ENCODE measurements at places on chromosomes 16 and 17.

- no peak for DNase-seq
Observed at GRCh38 chr17:30326809-30327208, 7.0 kb downstream of the TMIGD1 start.

- no peak for DNase-seq
Observed at GRCh38 chr16:65038100-65038499, 83.8 kb downstream of the CDH11 start.

DNA sequence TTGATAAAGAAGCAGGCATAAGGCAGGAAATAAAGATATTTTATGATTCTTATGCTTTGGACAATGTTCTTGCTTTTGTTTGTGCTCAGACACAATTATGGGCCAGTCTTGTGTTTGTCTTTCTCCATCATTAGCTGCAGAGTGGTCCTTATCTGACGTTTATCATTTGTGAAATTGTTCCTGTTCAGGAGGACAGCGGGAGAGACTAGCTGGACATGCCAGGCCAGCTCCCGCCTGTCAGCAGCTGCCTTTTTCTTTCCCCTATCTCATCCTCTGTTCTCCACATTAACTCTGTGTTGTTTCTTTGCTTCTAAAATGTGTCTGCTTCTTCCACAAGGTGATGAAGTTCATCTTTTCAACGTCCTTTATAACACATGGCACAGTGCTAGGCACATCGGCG is 333.5 kb downstream of the NPIPA8 start:
- DNase-seq = no peak

GRCh38 chr17:57892146-57892819 is 42.4 kb upstream of the MRPS23 start:
- DNase-seq = peak; percentile 93

DNA sequence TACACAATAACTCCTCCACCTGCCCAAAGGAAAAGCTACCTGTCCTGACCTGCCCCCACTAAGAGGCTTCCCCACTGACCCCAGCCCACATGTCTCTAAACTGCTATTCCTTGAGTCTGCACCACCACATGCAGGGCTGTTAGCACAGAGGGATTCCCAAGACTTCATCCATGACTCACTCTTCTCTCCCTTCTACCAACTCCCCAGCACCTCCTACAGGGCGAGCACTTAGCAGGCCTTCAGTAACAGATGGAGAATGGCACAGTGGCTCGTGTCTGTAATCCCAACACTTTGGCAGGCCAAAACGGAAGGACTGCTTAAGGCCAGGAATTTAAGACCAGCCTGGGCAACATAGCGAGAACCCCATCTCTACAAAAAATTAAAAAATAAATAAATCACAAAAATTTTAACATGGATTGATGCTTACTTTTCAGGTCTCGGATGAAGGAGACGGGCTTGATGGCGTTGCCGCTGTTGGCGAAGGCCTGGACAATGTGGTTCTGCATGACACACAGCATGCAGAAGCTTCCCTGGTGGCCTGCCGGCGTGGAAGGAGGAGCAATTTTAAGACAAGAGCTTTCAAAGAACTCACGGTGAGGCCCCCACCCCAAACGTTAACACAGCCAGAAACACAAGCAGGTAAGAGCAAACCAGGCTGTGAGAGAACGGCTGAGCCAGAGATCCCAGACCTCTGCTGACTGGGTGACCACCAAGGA is 12.0 kb downstream of the USP36 start:
- peak; percentile 23 for DNase-seq

- DNase-seq = peak; percentile 60
Observed at GRCh38 chr17:72631568-72631948, 460.9 kb downstream of the SLC39A11 start.

DNA sequence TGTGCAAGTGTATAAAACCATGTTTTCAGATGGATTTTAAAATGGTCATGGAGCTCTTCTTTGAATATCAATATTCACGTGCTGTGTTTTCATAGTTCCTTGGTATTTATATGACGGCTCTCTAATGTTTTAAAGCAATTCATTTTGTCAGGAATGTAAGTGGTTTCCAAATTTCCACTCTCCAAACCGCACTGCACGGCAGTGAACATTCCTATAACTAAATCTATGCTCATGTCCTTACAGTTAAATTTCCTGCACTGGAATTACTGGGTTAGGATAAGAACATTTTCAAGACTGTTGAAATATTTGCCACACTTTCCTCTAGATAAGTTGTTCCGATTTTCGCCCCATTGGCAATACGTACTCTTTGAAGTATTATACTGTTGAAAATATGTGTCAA is 398.9 kb downstream of the PMP22 start:
- no peak for DNase-seq

GRCh38 chr16:23930791-23931190 is 95.0 kb downstream of the PRKCB start:
- DNase-seq = no peak

DNA sequence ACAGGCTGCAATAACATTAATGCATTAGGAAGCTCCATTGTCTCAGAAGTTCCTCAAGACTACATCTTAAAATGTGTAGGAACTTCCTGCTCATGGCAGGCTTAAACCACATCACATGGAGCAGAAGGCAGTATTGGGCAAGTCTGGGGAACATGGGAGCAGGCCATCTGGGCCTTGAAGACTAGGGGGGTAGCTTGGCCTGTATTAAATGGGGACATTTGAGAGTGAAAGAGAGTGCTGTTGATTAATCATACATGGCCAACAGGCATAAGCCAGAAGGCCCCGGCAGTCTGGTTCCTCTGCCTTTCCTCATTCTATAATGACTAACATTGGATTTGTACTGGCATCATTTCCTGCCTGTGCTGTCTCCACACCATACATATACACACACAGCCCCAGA is 25.2 kb upstream of the SLC5A11 start:
- no peak for DNase-seq

GRCh38 chr17:70945386-70945785 is 776.1 kb downstream of the KCNJ2 start:
- DNase-seq = no peak

DNA sequence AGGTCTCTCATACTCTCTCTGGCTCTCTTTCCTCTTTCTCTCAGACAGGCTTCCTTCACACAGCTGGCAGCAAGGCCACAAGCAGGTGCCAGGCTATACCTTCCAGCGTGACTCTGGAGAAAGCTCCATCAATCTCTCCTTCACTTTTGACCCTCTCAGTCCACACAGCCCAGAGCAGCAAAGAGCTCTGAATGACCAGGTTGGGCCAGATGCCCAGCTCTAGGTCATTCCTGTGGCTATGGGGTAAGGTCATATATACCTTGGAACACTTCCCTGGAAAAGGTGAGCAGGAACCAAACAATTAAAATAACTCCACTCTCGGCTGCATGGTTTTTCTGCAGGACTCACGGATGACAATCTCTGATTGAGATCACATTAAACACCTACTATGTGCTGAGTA is 8.8 kb downstream of the ADAP2 start:
- no peak for DNase-seq

DNA sequence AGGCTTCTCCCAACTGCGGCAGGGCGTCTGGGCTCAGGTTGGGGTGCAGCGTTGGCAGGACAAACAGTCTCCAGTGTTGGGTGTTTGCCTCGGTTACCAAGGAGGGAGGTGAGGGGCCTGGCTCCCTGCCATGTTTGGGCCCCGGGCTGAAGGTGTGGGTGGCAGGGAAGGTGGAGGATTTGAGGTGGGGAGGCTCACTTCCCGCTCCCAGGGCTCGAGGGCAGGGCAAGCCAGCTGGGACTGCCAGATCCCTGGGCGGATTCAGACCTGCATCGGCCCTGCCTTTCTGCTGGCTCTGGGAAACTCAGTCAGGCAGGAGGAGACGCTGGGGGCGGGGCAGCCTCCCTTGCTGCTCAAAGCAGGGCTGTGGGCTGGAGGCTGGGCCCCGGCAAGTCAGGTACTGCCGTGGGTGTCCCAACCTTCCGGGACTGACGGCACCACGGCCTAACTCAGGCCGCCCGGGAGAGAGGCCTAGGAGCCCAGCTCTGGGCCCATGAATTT is 31.3 kb upstream of the KRT17 start:
- DNase-seq = peak; percentile 98

GRCh38 chr16:68776821-68777485 is 39.9 kb downstream of the CDH1 start:
- DNase-seq = no peak

DNA sequence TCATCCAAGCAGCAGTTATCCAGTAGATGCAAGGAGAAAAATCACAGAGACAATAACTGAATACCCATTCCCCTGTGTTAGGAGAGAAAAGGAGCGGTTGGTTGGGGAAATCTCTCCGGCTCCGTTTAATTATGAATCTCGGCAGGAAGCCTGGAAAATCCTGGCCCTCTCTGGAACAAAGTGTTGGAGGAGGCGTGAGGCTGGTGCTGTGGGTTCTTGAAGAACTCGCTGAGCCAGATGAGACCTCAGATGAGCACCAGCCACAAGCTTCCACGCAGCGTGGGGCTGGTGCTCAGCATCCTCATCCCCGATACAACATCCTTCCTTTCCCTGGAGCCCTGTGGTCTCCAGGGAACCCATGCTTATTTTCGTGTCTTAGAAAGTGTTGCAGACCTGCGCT is 39.7 kb downstream of the CACNG4 start:
- no peak for DNase-seq

- no peak for DNase-seq
Observed at GRCh38 chr17:13735861-13736260, 134.1 kb upstream of the HS3ST3A1 start.

DNA sequence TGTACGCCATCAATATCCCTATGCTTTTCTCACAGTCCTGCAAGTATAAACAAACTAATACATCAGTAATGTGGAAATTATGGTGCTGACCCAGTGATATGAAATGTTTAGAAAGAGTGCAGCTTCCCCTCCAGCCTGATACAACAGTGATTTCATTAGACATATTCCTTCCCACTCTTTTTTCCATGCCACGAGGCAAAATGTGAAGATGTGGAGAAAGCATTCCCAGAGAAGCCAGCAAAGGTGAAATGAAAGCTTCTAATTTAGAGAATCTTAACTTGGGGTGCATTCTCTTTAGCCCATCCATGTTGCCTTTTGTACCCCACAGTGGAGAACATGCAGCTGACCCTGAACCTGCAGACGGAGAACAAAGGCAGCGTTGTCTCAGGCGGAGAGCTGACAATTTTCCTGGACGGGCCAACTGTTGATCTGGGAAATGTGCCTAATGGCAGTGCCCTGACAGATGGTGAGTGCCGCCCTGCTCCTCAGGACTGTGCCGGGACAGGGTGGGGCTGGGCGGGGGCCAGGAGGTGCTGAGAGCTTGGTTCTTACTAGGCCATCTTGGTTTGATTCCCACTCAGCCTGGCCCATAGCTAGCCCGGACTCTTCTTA is 77.8 kb downstream of the WWP2 start:
- DNase-seq = peak; percentile 52

GRCh38 chr17:44359458-44360143 is 4.1 kb downstream of the FAM171A2 start:
- DNase-seq = no peak

- DNase-seq = no peak
Observed at GRCh38 chr16:4264546-4264945, 8.3 kb downstream of the TFAP4 start.

DNA sequence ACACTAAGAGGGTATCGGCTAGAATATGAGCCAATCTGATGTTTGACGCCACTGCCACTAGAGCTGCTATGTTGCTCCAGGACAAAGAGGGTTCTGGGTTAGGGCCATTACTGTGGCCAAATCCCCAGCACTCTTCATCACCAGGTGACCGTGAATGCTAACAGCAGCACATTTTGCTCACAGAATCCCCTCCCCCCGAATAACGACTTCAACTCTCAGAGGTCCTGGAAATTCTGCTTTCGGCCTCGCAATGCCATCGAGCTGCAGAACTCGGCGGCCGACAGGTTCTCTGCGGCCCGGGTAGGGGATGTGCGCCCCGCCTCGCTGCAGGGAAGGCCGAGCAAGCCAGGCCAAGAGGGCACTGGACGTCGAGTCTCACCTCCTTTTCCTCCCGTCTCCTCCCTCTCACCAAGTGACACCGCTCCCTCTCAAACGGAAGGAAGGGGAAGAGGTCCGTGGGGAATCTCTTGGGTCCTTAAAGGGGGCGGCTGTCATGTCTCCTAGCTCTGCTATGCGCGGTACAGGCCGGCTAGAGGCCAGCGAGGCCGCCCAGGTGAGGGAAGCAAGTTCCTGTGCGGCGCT is 31.9 kb downstream of the CDK5R1 start:
- DNase-seq = no peak

DNA sequence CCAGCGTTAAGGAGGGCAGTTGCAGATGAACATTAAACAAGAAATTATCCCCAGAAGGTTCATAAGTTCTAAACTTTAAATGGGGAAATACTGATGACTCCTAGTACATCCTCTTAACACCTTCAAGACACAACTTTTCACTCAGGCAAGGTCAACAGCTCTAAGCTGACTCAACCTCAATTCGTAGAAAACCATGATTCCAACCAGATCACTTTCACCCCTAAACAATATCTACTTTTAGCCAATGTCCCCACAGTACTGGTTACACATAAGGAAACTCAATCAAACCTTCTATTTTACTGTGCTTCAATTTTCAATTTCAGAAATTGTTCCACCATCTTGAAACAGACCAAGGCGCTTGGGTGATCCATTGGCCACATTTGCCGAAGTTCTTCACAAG is 2.3 kb downstream of the CDYL2 start:
- no peak for DNase-seq

DNA sequence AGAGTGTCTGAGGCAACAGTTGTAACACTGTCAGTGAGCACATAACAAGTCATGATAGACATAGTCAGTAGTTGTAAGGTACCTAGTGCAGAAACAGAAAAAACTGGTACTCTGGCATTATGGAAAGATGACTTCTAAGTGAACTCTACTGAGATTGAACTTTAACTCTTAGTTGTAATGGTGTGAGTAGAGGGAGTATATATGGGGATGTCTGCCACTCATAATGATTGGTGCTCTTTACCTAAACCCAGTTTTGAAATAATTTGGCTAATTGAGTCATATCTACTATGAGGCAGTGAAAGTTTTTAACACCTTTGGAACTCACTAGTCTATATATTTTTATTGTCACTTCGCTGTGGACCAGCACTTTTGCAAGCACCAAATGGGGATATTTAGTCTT is 6.6 kb downstream of the NLK start:
- no peak for DNase-seq

DNA sequence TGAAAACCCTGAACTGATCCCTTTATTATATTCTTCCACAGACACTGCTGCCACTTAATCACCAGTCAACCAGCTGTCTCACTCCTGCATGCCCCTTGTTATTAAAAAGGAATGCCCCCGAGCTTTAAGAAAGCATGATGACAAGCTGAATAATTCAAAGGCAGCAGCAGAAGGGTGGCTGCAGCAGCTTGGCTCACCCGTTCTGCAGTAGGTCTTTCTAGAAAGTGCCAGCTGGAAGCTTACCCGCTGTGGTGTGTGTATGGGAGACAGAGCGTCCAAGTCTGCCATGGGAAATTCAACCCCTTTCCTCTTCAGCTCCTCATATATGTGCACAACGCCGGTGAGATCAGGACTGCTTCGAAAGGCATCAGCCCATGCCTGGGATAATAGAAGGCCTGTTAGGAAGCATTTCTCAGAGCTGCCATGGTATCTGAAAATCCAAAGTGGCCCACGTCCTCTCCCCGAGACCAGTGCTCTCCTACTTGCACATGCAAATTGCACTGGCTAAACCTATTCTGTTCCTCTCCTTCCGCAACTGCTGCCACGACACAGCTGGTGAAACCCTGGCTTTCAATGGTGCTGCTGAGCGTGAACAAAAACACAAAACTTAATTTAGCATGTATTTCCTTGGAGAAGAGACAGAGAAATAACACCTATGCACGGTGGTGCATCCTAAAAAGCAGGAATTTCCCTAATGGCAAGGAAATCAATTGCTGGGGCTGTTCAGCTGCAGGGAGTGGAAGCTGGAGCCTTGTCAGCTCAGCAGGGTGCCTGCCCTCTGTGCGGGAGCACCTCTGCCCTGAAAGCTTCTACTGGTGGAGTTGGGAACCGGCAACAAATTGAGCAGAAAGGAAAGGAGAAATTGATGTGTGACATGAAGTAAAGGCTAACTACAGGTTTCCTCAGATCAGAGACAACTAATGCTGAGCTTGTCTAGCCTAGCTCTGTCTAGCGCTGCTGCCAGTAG is 47.9 kb upstream of the SREBF1 start:
- DNase-seq = no peak
